ENCODE measurements at places on chromosomes 2 and 18.
A peak's percentile ranks its signal among the peaks of the same experiment; 100 is the strongest.

DNA sequence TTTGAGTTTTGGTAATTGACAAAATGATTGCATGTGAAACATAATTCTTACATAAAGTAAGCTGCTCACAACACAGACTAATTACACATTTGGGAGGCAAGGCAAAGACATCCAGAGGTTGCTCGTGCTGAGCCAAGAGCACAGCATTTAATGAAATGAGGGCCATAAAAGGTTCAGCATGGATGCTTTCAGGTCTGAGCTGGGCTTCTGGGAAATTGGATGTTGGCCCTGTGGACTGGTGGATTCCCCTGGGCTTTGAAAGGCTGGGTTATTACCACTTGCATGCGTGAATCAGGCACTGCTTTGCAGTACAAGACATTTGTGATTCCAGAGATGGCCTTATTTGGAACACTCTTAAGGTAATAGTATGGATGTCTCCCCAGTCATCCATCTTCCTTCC, 533.5 kb upstream of the NRP2 start:
- DNase-seq, result no peak

- no peak for DNase-seq
Measured at GRCh38 chr18:21049306-21049705, 62.3 kb downstream of the ROCK1 start.

- no peak for DNase-seq
Measured at GRCh38 chr2:196275646-196276352, 104.4 kb upstream of the STK17B start.

GRCh38 chr2:240294514-240294913, 140.9 kb upstream of the GPC1 start:
- no peak for DNase-seq

GRCh38 chr2:219331560-219332213, 857 bp downstream of the RESP18 start:
- DNase-seq, result no peak

DNA sequence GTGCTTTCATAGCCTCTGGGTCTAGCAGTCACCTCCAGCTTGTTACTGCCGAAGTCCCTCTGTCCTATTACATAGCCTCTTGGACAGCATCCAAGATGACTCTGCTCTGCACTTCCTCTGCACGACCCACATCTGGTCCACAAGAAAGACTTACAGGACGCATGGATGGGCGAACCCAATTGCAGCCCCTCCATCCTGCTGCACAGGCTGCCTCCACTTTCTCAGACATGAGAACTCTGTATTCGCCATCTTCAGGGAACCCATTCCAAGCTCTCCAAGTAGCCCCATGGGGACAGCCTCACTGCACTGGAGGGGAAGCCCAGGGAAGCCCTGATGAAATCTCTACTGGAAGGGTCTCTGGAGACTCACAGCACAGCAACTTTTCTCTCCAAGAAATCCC, 172.1 kb downstream of the GFPT1 start:
- no peak for DNase-seq

GRCh38 chr2:159684796-159685195, 27.5 kb upstream of the MARCHF7 start:
- DNase-seq, result no peak

- DNase-seq, result no peak
Measured at GRCh38 chr2:237403024-237403882, 10.7 kb downstream of the COL6A3 start.

- DNase-seq, result no peak
Measured at GRCh38 chr2:190533968-190534309, 583 bp downstream of the NEMP2 start.

DNA sequence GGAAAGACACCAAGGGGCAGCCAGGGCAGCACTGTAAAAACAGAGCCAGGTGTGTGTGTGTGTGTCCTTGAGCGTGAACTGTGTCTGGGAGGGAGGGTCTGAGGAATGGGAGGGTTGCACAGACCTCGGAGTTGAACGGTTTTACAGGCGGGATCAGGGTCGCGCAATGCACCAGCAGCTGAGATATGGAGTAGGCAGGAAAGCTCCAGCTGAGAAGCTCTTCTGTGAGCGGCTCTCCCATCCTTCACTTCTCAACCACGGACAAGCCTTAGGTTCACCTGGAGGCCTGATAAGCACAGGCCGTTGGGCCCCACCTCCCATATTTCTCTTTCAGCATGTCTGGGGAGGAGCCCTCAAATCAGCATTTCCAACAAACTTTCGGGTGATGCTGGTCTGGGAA, 12.1 kb downstream of the SERTAD2 start:
- no peak for DNase-seq

- DNase-seq, result peak; percentile 44
Measured at GRCh38 chr2:143473216-143473615, 344.0 kb downstream of the ARHGAP15 start.

DNA sequence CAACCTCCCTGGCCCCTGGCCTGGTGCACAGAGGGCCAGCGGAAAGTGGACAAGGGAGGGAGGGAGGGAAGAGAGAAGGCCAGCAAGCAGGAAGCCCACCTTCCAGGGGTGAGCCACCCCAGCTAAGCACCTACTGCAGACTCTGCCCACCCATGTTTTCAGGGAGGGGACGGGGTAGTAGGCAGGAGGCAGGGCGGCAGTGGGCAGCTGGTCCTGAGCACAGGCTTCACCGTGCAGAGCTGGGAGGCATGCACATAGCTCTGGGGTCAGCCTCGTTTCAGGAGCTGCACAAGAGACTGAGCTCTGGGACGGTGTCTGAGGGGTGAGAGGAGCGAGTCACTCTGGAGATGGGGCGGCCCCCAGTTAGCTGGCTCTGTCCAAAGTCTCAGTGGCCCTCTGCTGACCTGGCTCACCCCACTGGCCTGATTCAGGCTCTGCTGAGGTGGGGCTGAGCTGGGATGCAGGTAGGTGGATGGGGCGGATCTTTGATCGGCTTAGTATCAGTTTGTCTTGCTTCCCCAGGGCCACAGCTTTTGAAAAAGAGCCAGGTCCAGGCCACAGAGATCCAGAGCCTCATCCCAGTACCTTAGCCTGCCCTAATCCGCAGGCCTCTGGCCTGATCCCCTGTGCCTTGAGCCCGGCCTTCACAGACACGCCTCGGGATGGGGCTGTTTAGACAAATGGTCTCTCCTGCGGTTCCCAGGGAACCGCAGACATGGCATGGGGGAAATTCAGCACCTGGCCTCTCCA, 3.7 kb downstream of the NMUR1 start:
- DNase-seq, result no peak

DNA sequence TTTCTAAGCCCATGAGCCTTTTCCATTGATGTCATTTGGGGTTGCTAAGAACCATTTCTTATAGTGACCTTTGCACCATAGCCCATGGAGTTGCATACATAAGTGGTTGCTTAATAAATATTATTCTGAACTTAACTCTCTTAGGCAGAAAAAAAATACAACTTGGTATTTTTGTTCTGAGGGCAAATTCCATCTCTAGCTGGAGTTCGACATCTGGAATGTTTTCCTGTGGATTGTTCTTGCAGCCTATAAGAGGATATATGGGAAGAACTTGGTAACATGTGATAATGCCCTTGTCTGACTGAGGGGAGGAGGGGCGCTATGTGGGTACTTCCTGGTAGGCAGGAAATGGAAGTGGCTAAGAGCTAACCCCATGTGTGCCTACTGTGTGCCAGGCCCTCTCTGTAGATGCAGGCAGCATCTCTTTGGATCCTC, 20.7 kb downstream of the IGFBP2 start:
- DNase-seq, result no peak

DNA sequence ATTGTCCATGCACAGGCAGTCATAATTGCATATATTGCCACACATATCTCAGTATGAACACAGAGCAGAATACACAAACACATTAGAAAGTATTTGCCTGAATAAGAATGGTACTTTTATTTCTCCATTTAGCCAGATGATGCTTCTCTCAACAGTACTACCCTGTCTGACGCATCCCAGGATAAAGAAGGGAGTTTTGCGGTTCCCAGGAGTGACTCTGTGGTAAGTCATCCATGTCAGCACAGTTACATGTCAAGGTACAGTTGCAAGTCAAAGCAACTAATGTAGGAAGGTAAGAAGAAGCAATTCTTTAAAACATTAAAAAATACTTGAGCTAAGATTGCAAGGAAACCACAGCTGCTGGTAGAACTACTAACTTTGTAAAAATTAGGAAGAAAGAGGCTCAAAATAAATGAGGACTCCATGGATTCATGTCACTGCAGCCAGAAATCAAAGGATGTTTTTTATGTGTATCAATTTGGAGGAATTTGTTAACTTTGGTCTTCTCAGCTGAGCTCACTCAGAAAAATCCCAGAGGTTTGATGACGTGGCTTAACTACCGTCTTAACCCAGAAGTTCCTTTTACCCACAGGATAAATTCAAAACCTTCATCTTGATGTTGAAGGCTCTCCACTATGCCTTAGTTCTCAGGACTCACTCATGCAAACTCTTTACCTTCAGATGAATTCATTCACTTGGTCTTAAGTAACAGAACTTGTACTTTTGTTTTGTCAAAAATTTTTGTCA, 130.3 kb downstream of the ARHGAP28 start:
- DNase-seq, result no peak

GRCh38 chr2:36318547-36318946, 37.0 kb upstream of the CRIM1 start:
- DNase-seq, result no peak

- DNase-seq, result no peak
Measured at GRCh38 chr2:221570321-221570935, 1.7 kb downstream of the EPHA4 start.

Measured in SJSA1 (cell line).